ENCODE measurements at places on chromosomes 11 and 22.

DNA sequence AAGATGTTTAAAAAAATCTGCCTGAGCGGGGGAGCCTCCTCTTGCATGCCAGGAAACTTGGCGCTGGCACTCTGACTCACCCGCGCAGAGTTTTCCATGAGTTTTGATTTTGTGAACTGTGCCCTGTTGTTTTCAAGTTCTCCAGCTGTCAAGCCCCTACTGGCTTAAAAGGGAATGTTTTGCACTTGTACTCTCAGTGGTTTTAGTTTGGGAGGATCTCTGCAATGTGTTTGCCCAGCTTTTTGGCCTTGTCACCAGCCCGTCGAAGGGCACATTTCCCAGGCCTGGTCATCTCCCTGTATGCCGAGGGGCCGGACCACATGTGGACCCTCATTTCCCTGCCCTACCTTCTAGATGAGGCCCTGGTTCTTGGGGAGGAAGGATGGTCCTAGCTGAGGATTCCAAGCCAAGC is 12.2 kb downstream of the MRGPRF start:
- DNase-seq: no peak

GRCh38 chr22:44974454-44974853 is 35.4 kb downstream of the PHF21B start:
- DNase-seq: no peak

- peak; percentile 78 for DNase-seq
Measured at GRCh38 chr11:46112961-46113607, 8.2 kb downstream of the PHF21A start.

DNA sequence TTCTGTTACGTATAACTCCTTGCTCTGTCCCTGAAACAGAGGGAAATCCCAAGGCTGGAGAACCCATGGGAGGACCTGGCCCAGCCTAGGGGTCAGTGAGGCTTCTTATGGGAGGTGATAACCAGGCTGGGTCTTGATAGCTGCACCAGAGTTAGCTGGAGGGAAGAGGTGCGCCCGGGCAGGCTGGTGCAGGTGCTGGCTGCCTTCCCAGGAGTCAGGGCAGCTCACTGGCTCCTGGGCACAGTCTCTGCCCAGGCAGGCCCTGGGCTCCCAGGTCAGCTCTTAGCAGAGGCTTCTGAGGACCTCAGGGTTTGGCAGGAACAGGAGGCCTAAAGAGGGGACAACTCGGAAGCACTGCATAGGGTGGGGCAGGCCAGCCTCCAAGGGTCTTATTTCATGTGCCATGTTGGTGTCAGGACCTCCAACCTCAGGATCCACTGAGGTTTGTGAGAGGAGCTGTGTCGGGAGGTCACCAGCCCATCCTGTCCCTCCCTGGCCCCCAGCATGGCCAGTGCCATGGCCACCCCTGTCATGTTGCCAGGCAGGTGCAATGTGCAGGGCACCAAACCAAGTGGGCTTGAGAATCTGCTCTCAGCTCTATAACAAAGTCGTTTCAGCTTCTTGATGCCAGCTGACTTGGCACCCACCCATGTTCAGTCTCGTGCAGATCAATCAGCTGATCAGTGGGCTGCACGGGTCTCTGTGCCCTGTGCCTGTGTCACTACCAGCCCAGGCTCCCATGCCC is 20.5 kb upstream of the CELSR1 start:
- DNase-seq: no peak

GRCh38 chr11:130592056-130592455 is 143.6 kb downstream of the ADAMTS15 start:
- no peak for DNase-seq

DNA sequence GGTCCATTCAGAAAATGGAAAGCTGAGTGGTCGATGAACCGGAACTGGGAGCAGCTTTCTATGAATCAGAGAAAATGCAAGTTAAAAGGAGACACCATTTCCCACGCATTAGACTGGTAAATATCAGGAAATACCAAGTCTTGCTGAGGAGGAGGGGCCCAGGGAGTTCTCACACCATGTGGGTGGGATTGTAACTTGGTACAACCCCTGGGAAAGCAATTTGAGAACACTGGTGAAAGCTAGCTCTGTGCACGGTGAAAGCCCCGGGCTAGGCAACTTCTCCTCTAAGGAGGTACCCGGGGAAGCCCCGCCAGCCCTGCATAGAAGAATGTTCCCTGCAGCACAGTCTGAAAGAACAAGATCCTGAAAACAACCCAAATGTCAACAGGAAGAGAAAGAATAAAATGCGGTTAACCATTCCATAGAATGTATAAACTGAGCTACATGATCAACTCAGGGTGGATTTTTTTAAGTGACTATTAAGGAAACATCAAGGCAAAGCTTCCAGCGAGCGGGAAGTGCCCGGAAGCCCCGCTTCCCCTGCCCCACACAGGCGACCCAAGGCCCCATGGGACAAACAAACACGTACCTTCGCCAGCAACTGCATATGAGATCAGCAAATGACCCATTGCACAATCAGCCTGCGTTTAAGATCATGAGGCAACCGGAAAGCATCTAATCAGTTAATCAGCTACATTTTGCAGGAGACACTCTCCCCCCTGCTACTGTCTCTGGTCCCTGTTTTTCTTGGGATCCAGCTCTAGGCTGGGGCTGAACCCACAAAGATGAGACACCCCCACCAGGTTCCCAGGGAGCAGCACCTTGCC is 11.3 kb downstream of the SHANK2 start:
- peak; percentile 26 for DNase-seq

DNA sequence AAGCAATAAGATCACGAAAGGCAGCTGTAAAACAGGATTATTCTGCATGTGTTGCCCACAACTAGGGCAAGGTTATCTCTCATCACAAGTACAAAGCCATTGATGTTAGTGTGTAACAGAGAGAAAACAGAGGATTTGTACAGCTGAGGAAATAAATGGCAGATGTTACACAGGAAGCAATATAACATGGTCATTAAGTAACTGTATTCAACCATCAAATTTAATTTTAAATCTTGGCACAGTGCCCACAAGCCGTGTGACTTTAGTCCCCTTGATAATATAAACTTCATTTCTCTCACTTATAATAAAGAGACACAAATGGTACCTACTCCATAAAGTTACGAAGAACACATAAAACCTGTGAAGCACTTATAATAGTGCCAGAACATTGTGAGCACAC is 17.3 kb downstream of the OR51E2 start:
- DNase-seq: no peak

- no peak for DNase-seq
Measured at GRCh38 chr11:33940538-33940815, 48.6 kb upstream of the LMO2 start.
